ENCODE measurements at places on chromosomes 4 and X.

- DNase-seq, result no peak
These were observed 192.5 kb downstream of the EDA start for GRCh38 chrX:69808375-69808774.

- no peak for DNase-seq
These were observed 434.9 kb upstream of the GALNTL6 start for GRCh38 chr4:171378323-171378722.

GRCh38 chrX:23694606-23695005, 27.3 kb downstream of the PRDX4 start:
- DNase-seq, result peak; percentile 82

DNA sequence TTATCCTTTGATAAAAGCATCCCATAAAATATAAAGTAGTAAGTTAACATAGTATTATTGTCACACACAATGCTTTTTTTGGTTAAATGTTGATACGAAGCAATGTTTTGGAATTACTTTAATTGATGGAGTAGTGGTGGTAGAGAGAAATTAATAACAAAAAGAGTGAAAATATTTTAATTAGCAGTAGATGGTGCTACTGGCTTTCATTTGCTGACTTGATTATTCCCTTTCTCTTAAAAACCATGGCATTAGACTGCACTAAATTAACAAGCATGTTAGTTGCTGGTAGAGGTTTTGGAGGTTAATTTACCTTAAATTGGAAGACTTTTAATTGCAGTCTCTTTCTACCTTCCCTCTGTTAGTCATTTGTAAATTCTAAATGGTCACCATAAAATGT, 8.9 kb upstream of the DCK start:
- no peak for DNase-seq

DNA sequence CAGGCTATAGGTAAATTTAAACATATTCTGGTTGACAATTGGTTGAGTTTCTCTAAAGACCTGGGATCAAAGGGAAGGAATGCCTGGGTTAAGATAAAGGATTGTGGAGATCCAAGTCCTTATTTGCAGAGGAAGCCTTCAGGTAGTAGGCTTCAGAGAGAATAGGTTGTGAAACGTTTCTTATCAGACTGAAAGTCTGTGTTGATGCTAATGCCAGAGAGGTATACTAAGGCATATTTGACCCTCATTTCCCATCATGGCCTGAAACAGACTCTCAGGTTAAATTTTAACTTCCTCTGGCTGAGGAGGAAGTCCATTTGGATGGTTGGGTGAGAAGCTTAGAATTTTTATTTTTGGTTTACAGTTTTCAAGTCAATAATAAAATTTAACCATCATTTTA, 48.1 kb downstream of the UGT2A2 start:
- no peak for DNase-seq

DNA sequence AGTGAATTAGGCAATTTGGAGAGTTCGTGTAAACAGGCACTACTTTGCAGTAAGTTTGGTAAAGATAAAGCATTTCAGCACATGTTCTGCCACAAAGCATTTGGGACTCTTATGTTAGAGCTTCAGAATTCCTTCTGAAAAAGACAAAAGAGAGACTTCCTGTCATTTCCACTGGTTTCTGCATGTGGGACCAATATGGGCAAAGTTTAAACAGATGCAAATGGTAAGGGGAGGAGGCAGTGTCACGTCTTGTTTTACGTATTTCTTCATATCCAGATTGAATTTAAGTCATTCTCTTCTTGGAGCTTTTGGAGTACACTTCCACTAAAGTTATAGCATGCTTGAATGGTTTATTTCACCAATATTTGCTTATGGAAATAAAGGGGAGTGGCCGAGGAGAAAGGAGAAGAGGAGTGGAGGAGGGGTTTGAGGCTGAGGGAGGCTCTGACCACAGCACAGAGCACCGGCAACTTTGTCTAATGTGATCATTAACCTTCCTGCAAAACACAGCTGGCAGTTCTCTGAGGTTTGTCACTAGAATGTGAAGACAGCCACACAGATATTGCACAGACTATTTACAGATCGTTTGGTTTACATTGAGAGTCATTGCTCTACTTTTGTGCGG, at the start of gene APELA:
APELA (plus strand) TSS at position 479 of the 625 bp plus-strand sequence. CDS start 154 bp downstream, outside the sequence.
- DNase-seq, result no peak
